ENCODE measurements at places on chromosomes 5 and 9.

DNA sequence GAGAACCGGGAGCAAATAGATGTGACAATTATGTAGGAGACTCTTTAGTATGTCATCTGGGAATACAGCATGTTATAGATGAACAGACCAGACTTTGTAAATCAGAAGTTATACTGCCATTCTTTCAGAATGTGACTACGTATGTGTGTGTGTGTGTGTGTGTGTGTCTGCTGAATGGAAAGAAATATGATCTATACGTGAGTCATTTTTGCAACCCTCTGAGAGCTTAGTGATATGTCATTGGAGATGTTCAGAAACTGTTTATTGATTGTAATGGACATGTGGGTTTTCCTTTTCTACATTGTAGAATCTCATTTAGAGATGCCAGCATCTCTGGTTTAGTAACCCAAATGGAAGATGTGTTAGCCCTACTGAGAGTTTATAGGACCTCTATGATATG lies 731.5 kb downstream of the TLE1 start:
- no peak for DNase-seq

GRCh38 chr5:159844267-159845121 lies 71.8 kb upstream of the ADRA1B start:
- no peak for DNase-seq

GRCh38 chr5:74017786-74018211 lies 391.8 kb downstream of the ARHGEF28 start:
- DNase-seq, result no peak

DNA sequence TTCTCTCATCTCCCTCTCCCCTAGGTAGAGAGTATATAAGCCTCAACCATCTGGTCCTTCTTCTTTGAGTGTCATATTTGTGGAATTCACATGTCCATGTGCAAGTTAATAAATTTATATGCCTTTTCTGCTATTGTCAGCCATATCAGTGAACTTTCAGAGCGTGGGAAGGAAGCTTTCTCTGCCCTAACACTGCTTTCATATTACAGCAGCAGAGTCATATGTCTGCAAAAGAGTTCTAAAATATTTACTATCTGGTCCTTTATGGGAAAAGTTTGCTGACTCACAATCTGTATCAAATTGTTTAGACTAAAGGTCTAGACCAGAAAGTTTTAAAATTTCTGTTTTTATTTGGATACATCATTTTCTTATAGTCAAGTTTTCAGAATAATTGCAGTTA lies 669.0 kb downstream of the LRRC70 start:
- DNase-seq, result no peak

DNA sequence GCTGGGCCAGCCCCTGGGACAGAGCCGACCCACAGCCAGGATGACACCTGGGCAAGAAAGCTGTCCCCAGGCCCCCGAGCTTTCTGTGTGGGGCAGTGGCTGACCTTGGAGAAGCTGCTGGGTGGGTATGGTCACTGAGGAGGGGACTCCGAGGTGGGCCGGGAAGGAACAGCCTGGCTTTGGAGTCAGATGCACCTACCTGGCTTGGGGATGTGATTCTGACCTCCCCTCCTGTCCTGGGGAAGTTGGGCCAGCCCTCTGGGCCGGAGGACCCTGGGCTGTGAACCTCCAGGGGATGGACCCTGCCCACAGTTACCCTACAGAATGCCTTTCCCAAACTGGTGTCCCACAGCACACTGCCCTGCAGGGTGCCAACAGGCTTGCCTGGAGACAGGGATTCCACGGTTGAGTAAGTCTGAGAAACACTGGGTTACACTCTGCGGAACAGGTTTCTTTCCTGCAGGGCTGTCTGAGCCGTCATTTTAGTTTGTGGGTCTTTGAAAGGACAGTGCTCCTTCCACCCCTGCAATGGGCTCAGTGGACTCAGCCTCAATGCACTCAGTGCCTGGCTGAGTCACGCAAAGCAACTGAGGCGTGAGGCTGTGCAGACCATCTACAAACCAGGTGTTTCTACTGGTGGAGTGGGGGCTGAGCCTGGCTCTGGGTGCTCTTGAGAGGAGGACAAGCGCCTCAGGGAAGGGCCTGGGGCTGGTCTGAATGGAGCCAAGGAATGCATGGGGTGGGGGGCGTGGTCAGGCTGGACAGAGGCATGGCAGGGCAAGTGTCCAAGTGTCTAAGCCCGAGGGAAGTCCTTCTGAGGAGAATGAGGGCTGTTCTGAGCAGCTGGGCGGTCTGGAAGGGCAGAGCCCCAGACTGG lies 41.3 kb upstream of the PHYKPL start:
- no peak for DNase-seq

GRCh38 chr5:128673000-128673399 lies 135.0 kb upstream of the FBN2 start:
- DNase-seq, result no peak

- no peak for DNase-seq
These were observed 101.5 kb downstream of the DEPDC1B start for GRCh38 chr5:60598424-60598823.

- no peak for DNase-seq
These were observed 39.7 kb upstream of the IL7R start for GRCh38 chr5:35816881-35817521.

- DNase-seq, result no peak
These were observed 230.6 kb downstream of the GNA14 start for GRCh38 chr9:77417566-77417965.

DNA sequence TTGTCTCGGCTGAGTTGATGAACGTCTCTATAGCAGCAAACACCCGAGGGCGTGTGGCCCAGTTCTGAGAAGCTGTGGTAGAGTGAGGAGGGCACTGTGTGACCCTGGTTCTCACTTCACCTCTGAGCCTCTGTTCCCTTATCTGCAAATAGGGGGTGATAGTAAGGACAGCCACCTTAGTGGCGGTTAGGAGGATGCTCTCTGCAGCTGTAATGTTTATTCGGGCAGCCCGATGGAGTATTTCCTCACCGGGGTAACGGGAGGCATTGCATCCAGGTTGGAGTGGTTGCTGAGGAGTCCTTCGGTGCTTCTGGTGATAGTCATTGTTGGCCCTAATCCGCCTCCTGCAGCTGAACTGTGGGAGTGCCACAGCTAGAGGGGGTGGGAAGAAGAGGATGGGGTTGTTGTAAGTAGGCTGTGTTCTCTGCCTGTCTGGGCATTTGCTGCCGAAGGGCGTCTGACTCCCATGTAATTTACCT lies 13.9 kb downstream of the PRRC2B start:
- DNase-seq, result no peak

DNA sequence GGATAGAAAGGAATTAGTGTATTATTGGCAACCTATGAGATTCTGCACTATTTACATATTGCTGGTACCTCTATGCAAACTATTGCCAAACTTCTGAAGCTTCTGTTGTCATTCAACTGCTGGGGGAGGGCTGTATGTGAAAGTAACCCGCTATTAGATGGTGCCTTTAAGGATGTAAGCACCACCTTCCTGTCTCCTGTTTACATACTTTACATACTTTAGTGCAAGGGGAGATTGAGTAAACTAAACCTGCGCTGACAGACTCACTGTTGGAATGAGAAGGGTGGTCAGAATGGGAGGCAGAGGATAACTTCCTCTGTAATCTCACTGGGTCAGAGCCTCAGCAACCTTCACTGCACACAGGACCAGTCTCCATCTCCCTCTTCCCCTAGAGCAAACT lies 123.8 kb downstream of the NR3C1 start:
- no peak for DNase-seq

DNA sequence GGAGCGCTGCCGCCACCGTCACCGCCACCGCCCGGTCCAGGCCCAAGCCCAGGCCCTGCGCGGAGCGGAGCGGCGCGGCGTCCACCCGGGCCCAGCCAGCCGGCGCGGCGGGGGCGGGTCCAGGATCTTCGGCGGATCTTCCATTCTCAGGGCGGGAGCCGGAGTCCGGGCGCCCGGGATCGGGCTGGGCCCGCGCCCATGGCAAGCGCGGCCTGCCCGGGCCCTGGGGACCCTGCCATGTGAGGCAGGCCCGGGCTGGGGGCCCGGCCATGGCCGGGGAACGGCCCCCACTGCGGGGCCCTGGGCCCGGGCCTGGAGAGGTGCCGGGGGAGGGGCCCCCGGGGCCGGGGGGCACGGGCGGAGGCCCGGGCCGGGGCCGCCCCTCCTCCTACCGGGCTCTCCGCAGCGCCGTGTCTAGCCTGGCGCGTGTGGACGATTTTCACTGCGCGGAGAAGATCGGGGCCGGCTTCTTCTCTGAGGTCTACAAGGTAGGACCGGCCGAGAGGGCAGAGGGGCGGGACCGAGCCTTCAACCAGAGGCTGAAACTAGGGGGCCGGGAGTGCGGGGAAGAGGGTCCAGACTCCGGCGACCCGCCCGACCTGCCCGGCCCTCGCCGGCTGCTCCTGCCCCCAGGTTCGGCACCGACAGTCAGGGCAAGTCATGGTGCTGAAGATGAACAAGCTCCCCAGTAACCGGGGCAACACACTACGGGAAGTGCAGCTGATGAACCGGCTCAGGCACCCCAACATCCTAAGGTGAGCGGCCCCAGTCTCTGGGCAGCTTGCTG lies 482 bp downstream of the TESK1 start:
- peak; percentile 42 for DNase-seq

DNA sequence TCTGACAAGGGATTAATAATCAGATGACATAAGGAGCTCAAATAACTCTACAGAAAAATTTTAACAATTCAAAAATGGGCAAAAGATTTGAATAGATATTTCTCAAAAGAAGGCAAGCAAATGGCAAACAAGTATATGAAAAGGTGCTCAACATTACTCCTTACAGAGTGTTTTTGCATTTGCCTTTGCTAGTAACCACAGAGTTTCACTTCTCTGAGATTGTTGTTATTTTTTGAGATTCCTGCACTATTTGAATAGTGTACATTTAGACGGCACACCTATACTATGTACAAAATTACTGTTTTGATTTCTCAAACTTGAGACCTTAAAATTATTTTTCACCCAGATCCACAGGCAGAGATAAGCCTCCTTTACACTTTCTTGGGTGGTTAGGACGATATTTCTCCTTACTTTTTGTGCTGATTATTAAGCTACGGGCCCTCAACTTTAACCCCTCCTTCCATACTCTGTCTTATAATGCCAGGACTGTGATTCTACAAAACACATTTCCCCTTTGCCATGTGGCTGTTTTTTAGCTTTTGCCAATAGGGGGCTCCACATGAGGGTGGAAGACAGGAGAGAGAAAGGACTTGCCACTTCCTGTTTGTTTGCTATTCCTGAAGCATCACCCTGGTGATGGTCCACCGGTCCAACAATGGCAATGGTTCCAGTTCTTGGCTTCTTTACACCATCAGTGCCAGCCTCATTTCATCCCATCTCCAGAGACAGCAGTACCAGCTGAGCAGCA lies 65.0 kb upstream of the DAP start:
- peak; percentile 21 for DNase-seq

DNA sequence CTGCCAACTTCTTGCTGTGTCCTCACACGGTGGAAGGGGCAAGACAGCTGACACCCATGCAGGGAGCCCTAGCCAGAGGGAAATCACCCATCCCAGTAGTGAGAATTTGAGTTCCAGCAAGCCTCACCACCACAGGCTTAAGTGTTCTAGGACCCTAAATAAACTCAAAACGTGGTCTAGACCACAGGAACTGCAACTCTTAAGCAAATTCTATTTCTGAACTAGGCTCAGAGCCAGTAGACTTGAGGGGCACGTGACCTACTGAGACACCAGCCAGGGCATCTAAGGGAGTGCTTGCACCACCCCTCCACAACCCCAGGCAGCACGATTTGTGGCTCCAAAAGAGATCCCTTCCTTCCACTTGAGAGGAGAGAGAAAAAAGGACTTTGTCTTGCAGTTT lies 96.0 kb upstream of the PHF24 start:
- DNase-seq, result no peak

DNA sequence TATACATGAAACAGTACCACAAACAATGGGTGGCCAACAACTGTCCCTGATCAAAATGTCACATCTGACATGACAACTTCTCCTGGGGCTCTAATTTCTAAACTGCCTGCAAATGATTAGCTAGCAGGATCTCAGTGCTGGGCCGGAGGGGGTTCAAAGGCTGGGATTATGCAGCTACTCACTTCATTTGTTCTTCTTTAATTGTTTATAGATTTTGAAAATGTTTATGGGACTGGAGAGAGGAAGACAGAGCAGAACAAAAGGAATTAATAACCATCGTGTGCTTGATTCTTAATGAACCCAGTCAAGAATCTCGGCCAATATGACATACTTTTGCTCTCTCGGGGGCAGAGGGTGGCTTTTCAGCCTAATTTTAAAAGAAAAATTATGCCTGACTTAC lies 313.6 kb downstream of the NSG2 start:
- DNase-seq, result no peak

GRCh38 chr9:135812961-135813360 lies 94.4 kb downstream of the CAMSAP1 start:
- no peak for DNase-seq

DNA sequence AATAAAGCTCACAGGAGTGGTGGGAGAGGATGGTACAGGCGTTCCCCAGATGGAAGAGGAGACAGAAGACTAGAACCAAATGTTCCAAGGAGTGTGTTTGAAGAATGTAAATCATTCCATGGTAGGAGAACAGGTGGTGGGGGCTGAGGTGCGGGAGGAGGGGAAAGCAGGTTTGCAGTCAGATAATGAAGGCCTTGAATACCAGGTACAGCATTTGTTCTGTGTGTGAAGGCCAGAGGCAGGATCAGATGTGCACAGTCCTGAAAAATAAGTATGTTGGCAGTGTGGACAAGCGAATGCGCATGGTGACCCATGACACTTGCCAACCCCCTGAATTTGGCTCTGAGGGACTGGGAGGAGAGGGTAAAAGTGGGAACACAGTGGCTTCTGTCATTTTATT lies 59.9 kb upstream of the ALDH1B1 start:
- no peak for DNase-seq

DNA sequence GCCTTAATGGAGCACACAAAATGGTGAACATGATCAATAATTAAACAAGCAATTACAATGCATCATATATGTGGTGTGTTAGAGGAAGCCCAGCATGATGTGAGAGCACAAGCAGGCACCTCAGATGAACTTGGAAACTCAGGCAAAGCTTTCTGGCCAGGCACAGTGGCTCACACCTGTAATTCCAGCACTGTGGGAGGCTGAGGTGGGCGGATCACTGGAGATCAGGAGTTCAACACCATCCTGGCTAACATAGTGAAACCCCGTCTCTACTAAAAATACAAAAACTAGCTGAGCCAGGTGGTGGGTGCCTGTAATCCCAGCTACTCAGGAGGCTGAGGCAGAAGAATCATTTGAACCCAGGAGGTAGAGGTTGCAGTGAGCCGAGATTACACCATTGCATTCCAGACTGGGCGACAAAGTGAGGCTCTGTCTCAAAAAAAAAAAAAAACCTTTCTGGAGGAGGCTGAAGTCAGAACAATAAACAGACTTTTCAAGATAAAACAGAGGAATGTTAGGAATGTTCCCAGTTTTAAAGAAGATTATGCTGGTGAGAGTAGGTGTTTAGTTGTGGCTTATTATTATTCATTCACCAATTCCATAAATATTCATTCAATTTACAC lies 159.4 kb downstream of the CEMIP2 start:
- DNase-seq, result no peak

GRCh38 chr5:73096239-73096575 lies 24.2 kb upstream of the TMEM171 start:
- no peak for DNase-seq

DNA sequence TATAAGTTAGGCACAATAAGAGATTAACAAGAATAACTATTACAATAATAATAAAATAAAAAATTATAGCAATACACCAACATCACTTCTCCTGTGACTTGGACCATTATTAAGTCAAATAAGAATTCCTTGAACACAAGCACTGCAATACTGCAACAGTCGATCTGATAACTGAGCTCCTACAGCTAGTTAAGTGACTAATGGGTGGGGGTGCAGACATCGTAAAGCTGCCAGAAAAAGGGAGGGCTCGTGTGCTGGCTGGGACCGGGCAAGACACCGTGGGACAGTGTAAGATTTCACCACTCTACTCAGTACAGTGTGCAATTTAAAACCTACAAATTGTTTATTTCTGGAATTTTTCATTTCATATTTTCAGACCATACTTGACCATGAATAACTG lies 78.8 kb downstream of the SNX24 start:
- DNase-seq, result no peak
